ENCODE measurements at places on chromosomes 5 and 9.
A peak's percentile ranks its signal among the peaks of the same experiment; 100 is the strongest.

- DNase-seq, result no peak
These were observed 1.3 kb downstream of the PPP2R2B start for GRCh38 chr5:146877178-146877681.

DNA sequence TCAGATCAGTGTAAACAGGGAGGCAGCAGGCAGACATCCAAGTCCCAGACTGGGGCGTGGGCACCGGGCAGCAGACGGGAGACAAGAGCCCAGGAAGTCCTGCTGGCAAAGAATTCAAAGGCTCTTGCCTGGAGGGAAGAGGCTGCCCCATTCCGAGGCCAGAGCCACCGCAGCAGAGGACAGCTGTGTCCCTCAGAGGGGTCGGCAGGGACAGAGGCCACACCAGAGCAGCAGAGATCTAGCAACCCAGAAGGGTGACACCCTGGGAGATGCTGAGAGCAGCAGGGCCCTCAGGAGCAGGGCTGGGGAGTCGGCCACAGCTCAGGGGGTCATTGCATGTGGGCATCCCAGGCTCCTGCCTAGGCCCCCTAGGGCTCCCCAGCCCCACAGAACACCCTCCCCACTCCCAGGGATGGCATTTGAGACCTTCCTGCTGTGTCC, 29.1 kb downstream of the ADAMTS2 start:
- DNase-seq, result peak; percentile 55

GRCh38 chr9:98323051-98323830, 67.8 kb upstream of the TBC1D2 start:
- no peak for DNase-seq

GRCh38 chr9:113632776-113633590, 169.5 kb downstream of the RGS3 start:
- DNase-seq, result peak; percentile 36

- DNase-seq, result no peak
These were observed 111.4 kb downstream of the GABBR2 start for GRCh38 chr9:98597236-98597771.

- no peak for DNase-seq
These were observed 79.1 kb upstream of the GPR151 start for GRCh38 chr5:146595088-146595487.

- no peak for DNase-seq
These were observed 1.3 kb downstream of the MAN1B1 start for GRCh38 chr9:137088121-137088520.

GRCh38 chr5:17282283-17283120, 65.1 kb downstream of the BASP1 start:
- no peak for DNase-seq

GRCh38 chr9:71797266-71797665, 29.0 kb upstream of the CEMIP2 start:
- DNase-seq, result no peak

DNA sequence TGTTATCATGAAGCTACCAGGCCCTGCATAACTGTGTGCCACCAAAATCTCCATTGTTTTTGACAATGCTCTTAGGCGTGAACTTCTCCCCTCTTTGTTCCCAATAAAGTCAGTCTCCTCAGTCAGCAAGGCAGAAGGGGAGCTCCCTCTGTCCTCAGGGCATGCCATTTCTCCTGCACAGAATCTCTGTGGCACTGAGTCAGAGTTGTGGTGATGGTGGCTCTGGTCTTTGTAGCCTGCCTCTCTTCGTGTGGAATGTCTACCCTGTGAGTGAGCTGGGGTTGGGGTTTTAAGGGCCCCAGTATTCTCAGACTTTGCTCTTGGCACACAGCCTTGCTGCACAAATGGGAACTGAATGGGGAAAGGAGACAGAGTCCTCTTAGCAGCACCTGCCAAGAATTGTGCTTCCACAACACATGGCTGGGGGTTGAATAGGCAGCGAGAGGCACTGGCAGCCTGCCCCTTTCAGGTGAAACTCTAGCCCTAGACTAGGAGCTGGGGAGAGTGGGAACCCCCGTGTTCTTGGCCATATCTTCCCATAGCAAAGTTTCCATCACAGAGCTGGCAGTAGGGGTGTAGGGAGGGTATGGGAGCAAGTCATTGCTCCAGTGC, 146.6 kb downstream of the SH3GL2 start:
- no peak for DNase-seq
